ENCODE measurements at places on chromosomes 1 and 21.

- no peak for DNase-seq
Observed at GRCh38 chr21:38777531-38777930, 28.2 kb upstream of the ETS2 start.

DNA sequence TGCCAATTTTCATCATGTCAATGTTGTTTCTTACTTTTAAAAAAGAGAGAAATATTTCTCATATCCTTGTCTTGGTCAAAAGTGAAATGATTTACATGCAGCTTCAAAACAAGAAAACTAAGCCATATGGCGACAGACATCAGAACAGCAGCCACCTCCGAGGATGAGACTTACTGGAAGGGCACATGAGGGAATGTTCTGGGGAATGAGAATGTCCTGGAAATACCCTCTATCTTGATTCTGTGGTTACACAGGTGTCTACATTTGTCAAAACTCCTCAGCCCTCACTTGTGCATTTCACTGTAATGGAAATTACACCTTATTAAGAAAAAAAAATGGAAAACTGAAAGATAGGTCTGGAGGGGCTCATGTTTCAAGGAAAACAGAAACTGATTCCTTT is 14.2 kb upstream of the ECE1 start:
- DNase-seq = no peak

DNA sequence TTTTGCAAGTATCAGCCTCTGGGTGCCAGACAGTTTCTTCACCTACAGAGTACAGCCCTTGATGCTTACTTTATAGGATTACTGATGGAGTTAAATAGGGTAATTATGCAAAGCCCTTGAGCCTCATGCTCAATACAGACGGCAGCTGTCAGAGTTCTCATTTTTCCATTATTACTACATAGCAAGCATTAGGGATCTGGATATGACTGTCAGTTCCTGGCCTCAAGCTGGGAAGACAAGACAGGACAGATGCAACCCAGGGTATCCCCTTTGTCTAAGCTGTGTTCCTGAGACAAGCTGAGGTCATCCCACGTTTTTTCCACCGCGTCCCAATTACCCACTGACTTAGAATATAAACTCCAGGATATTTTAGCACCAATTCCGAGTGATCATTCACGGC is 94.4 kb downstream of the SLC35F3 start:
- DNase-seq = no peak

GRCh38 chr21:43899307-43900077 is 34.5 kb downstream of the AGPAT3 start:
- DNase-seq = no peak

GRCh38 chr1:181113059-181113641 is 24.6 kb downstream of the IER5 start:
- DNase-seq = no peak

DNA sequence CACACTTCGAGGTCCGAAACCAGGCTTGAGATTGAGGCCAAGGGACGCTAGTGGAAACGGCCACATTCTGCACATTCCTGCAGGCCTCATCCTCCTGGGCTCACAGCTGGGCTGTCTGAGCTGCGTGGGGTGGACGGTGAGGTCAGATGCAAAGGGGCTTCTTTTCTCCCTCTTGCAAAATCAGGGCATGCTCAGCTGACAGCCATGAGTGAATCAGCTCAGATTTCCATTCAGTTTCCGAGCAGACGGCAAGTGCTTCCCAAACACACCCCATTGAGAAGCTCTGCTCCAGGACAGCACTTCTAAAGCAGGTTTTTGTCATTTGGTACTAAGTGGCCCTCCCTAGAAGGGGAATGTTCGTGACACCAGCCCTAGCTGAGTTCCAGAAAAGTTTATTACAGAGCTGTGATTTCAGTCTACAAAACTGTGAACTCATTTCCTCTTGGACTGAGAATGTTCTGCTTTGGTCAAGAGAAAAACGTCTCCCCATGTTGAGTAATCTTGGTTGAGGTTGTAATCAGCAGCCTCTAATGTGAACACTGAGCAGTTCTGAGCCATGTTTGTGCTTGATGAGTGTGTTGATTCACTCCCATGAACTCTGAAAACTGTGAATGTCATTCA is 10.0 kb downstream of the PDPN start:
- DNase-seq = no peak

- DNase-seq = no peak
Observed at GRCh38 chr1:47662068-47662467, 224.2 kb downstream of the FOXD2 start.

DNA sequence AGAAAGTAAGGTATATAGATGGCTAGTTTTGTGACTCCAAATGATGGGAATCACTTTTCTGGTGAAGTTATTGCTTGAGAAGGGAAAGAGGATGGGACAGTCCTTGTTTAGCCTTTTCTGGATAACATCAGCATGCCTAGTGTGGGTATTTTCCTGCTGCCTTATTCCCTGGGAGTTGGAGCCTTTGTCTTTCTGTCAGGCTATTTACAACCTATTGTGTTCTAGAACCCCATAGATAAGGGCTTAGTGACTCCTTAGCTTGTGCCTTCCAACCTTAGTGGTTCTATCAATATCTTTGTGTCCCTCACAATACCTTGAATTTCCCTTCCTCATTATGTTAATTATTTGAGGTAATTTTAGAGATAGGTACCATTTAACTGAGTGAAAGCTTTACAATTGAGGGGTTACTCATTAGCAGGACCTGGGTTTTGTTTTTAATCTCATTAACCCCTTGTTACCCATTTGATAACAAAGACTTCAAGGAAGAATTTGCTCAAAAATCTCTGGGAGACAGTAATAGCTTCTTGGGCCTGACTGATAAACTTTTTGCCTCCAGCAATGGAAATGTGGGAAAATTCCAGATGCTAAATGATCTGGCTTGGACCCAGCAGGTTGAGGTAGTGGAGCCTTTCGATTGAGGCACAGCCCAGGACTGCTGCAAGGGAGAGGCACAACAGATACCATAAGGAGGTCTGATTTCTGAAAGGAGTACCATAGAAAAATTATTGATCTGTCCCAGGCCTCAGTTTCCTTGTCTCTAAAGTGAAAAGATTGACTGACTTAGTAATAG is 49.0 kb downstream of the CACHD1 start:
- DNase-seq = no peak

GRCh38 chr1:206925106-206925736 is 3.5 kb upstream of the FCMR start:
- peak; percentile 14 for DNase-seq

DNA sequence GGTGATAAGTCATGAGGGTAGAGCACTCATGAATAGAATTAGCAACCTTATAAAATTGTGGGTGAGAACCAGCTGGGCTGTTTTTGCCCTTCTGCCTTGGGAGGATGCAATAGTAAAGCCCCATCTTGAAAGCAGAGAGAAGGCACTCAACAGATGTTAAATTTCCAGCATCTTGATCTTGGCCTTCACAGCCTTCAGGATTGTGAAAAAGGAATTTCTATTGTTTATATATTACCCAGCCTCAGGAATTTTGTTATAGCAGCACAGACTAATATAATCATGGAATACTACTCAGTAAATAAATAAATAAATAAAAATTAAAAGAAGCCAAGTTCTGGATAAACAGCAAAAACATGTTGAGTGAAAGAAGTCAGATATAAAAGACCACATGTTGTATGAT is 175.2 kb downstream of the KCNT2 start:
- DNase-seq = no peak

- no peak for DNase-seq
Observed at GRCh38 chr21:33109574-33110339, 39.8 kb downstream of the OLIG1 start.

- no peak for DNase-seq
Observed at GRCh38 chr1:114741963-114742746, 15.6 kb downstream of the CSDE1 start.

DNA sequence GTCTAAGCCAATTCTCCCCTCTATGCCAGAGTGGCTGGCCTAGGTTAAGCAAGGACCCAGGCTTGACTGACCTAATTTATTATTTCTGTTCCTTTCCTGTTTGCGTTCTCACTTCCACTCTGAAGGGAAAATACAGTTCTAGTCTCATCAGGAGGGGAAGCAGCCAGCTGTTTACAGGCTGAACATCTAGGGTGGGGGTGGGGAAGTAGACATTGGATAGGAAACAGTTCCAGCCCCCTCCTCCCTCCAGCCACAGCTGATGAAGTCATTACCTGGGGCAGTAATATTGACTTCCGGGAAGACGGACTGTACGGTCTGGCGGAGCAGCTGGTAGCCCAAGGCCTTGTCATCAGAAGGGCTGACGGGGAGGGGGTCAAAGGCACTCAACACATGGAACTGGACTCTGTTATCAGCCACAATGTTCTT is 17.6 kb downstream of the PM20D1 start:
- DNase-seq = no peak

DNA sequence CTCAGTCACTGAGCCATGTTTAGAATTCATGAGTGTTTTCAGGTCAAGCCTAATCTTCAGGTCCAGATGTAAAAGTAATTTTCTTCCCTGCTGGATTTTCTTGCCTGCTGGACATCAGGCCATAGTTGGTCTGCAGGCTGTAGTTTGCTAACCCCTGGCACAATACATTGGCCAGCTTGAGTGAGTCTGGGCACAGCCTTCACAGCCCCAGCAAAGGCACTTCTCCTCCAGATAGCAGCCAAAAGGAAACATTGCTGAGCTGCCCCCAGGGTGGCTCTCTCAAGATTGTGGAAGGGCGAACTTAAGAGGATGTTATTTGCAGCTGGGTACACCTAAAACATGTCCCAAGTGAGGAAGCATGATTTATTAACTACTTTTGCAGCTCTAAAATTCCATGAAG is 126.8 kb downstream of the PIK3R3 start:
- DNase-seq = no peak

DNA sequence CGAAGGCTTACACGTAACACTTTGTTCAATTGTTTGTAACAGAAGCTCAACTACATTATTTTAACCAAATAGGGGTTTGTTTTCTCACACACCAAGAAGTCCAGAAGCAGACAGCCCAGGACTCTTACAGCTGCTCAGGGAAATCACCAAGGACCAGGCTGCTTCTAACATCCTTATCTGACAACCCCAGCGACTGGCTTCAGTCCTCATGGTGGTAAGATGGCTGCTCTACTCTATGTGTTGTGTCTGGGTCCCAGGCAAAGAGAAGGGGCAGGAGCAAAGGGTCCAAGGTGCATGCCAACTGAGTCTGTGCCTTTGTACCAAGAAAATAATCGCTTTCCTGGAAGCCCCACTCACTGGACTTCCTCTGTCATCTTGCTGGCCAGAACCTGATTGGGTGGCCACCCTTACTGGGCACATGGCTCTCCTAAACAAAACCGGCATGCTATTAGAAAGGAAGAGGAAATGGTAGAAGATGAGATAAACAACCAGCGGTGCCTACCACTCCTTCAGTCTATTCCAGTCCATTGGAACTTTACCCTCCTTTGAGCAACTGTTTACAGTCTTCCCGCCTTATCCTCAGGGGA is 34.1 kb upstream of the LRRC8D start:
- no peak for DNase-seq

DNA sequence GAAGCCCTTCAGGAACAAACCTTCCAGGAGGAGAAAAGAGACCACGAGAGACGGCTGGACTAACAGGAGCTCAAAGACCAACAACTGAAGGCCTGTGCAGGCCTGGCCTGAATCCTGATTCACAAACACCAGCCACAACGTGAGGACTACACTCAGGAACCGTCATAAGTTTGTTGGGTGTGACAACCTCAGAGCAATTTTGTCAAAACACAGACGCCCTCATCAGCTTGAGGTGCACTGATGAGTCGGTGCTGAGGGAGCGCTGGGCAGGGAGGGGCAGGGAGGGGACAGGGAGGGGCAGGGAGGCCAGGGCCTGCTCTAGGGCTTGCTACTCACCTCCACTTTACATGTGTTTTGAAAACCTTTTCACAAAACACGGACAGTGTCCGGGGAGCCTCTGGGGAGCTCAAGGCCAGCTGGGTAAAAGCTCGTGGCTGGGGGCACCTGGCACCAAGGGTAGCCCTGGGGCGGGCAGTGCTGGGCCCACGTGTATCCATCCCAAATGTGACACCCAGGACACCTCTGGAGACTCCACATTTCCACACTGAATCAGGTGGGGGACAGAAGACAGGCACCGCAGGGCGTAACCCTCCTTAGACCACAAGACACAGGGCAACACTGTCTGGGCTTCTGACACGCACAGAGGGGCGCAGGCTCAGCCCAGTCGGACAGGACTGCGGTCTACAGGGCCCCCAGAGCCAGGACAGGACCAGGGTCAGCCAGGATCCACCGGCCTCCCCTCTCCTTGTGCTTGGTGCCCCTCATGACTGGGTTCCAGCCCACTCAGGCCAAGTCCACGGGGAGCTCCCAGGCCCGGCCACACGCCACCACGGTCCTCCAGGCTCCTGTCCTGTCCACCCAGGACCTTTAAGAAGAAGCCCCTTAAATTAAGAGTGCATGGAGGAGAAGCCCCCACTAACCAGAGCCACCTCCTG is 16.5 kb downstream of the LSS start:
- no peak for DNase-seq

DNA sequence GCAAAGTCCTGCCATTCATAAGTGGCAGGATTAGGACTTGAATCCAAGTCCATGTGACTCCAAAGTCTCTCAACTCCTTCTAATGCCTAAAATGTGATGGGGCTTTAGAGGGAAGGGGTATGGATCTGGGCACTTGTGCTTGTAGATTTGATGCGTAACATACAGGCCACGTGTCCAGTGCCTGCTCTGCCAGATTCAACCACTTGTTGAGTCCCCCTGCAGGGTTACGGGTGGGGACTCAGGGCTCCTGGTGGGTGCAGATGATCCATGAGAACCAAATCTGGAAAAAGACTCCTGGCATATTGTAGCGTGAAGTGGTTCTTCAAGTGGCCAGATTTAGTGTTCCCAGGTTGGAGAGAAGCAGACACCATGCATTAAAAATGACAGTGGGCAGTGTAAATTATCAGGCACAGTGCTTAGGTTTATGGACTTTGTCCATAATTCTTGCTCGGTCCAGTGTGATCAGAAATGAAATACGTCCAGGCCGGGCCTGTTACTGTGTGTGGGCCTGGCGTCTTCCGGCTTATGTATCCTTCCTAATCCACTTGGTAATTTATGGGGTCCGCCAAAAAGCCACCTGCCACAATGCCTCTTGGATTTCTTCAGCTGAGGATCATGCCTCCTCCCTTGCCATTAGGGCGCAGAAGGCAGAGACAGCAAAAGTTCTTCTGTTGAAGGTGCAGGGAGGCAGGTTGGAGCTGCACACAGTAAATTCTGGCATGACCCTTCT is 51.2 kb upstream of the LRP8 start:
- no peak for DNase-seq

DNA sequence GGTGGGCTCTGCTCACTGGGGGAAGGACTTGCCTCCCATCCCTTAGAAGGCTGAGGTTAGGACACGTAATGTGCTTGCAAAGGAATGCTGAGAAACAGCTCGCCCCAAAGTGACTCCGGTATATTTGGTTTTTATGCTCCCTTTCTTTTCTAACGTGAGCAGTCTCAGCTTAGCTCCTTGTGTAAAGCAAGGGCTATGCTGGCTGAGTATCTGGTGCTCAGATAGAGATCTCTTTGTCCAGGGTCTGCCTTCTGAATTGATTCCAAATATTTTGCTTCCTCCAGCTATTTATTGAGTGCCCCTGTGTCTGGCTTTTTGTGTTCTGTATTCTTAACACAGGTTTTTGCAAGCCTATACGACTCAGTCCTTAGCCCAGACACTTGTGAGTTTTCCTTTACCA is 94.5 kb upstream of the ARTN start:
- no peak for DNase-seq

- DNase-seq = no peak
Observed at GRCh38 chr1:28136922-28137613, 39.4 kb downstream of the PTAFR start.

GRCh38 chr1:14617791-14618190 is 19.3 kb downstream of the KAZN start:
- no peak for DNase-seq

- DNase-seq = no peak
Observed at GRCh38 chr1:39657402-39657801, 14.5 kb downstream of the NT5C1A start.

GRCh38 chr1:108512239-108513043 is 47.5 kb upstream of the EEIG2 start:
- no peak for DNase-seq
